ENCODE measurements at places on chromosomes 7 and 10.

GRCh38 chr7:79317728-79318127 lies 135.7 kb downstream of the MAGI2 start:
- no peak for DNase-seq

DNA sequence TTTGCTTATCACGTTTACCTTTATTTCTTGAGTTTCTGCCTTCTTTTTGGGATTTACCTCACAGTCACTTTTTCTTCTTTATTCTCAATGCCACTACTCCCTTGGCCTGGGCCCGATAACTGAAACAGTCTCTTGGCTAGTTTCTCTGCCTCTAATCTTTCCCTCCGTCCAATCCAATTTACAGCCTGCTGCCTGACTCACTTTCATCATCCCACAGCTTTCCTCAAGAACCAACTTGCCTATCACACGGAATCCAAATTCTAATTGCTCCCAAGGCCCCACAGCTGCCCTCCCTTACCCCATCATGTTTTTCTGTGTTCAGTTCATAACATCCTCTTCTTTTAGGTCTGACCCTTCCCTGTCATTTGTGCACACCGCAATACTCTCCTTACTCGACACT lies 121.4 kb downstream of the HIPK2 start:
- DNase-seq, result no peak

DNA sequence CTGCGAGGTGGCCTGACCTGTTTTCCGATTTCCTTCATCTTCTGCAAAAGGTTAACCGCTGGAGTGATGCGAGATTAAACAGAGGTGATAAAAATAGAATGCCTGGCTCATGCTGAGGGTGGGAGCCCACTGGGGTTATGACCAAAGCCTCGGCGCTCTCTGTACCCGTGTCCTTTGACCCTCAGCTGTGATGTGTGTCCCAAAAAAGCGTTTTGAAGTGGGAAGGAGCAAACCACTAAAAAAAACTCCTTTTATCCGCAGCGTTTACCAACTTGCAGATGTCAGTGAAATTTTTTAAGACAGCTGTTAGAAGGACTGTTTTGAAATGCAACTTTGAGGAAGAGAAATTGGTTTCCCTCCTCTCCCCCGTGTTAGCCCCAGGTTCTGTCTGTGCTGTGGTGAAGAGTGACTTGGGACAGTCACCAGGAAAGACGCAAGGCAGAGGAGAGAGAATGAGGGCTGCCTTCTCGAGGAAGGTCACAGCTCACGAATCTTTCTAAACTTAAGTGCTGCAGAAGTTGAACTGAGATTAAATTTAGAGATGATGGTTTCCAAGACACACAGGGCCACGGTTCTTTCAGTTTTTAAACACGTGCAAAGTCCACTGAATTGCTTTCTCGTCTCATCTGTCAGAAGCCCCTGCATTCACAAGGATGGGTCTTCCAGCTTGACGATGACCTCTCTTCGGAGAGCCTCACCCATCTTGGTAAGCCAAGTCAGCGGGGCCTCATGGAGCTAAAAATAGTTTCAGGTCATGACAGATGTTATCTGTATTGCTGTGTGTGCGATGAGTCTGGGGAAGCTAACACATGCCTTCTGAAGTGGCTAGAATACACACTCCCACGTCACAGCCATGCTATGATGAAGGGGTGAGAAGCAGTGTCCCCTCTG lies 27.6 kb downstream of the AMZ1 start:
- DNase-seq, result peak; percentile 40

- DNase-seq, result no peak
Measured at GRCh38 chr10:59962756-59963155, 56.4 kb upstream of the CCDC6 start.

GRCh38 chr10:71854031-71854430 lies 3.0 kb upstream of the PSAP start:
- no peak for DNase-seq

DNA sequence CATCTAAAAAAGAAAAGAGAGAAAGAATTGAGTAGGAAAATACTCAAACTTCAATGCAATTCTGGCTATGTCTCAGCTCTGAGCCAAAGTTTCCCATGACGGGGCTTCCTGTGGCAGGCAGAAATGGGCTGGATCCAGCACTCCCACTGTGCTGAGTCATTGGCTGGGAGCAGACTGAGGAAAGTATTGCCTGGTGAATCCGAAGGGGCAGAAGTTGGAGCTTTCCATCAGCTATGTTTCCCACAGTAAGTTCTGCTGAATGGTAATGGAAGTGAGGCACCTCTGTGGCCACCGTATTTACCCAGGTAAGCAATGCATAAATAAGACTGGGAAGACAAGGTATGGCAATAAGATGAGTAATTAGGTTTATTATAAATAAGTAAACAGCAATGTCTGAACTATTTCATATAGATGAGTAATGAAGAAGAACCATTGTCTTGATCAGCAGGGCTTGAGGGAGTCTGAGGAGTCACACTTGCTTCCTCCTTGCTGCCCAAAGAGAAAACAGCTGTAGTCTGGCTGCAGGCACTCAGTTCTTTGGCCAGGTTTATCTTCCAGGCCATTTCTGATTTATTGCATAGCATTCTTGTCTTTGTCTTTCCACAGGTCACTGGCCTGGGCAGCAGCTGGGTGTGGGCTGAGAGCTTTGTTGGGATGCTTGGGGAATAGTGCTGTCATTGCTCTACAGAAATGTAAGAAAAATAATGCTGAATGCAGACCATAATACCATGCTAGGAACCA lies 255.3 kb downstream of the DNAJB9 start:
- no peak for DNase-seq

GRCh38 chr10:72691863-72692743 lies at the start of gene MCU:
Gene MCU, plus strand, starts transcription at chr10:72692143. Its CDS starts 9 bp downstream, at chr10:72692152.
- DNase-seq, result peak; percentile 94

DNA sequence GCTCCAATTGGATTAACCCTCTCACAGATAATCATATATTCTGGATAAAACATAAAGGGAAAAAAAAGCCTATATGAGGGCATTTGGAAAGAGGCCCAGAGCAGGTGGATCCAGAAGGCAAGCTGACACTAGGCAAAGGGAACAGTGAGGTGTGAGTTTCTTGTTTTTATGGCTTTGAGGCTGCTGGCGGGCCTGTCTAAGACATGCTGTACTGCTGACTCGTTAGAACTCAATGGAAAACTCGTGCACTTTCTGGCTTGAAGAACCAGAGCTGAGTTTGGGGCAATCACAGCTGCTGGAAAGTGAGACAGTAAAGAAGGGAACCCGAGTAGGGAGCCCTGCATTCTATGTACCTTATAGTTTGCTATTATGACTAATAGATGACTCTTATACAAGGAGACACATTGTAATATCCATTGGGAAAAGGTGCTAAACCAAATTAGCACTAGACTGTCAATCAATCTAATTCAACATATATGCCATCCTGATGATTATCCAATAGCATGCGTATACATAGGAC lies 637.1 kb downstream of the GATA3 start:
- DNase-seq, result no peak

- DNase-seq, result no peak
Measured at GRCh38 chr7:135224027-135224426, 9.6 kb upstream of the STRA8 start.

Data from activated naive CD4-positive, alpha-beta T cell treated with Interleukin-2 at 50 U/mL for 16 hours (primary cell).